ENCODE measurements at places on chromosomes 4 and X. TPM values are rescaled to one million over a fixed set of nuclear protein-coding genes. Genes with fewer than 3 reads are reported as not detected.

SSX4B gene
- total RNA-seq = 3.0 TPM

- H3K27ac ChIP-seq = no peak overlapping the region
- H3K27me3 ChIP-seq = 0 out of 3 replicates have a peak, but pooled peaks cover 2% of the 10 kb centered on the region
- H3K4me3 ChIP-seq = no peak overlapping the region
- no peaks in the 10 kb centered on the region for H3K36me3 ChIP-seq
These were observed 34.4 kb upstream of the ANXA3 start for GRCh38 chr4:78517050-78517652.

DTHD1 gene
- total RNA-seq = not detected

DNA sequence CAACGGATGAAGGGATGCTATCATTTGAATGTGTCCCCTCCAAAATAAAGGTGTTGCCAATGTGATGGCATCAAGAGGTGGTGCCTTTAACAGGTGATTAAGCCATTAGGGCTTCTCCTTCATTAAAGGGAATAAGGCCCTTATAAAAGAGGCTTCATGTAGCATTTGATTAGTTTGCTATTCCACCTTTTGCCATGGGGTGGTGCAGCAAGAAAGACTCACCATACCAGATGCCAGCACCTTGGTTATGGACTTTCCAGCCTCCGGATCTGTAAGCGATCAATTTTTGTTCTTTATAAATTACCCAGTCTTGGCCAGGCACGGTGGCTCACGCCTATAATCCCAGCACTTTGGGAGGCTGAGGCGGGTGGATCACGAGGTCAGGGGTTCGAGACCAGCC lies 7.9 kb upstream of the SLC25A43 start:
- no peak overlapping the region for H3K27ac ChIP-seq
- no peak overlapping the region for H3K4me3 ChIP-seq
- peak; percentile 30 for DNase-seq
- H3K4me1 ChIP-seq = no peaks in the 10 kb centered on the region
- no peaks in the 10 kb centered on the region for H3K27me3 ChIP-seq

DNA sequence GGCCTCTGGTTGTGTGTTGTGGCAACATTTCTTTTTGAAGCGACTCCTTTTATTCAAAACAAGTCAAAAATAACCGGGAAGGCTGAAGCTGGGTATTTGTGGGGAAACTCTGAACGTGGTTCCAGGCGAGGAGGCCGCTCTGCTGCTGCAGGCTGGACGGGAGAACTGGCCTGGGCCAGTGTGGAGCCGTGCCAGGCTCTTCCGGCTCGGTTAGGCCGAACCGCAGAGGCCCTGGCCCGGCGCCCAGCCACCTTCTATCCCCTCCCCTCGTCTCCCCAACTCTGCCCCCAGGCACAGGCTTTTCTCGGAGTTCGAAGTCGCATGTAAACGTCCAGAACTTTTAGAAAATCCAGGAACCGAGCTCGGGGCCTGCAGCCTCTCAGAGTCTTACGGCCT lies 2.4 kb upstream of the BCOR start:
- DNase-seq = no peak
- H3K27me3 ChIP-seq = no peaks in the 10 kb centered on the region
- peaks cover 41% of the 10 kb centered on the region for H3K4me1 ChIP-seq
- peak overlapping the region; percentile 34 for H3K4me3 ChIP-seq
- H3K27ac ChIP-seq = peak overlapping the region; percentile 95
- 0 out of 3 replicates have a peak, but pooled peaks cover 1% of the 10 kb centered on the region for H3K36me3 ChIP-seq

- no peak for DNase-seq
- H3K36me3 ChIP-seq = no peaks in the 10 kb centered on the region
- H3K27me3 ChIP-seq = no peaks in the 10 kb centered on the region
These were observed at the start of gene GRID2 for GRCh38 chr4:92303621-92304027. Gene GRID2 (plus strand): TSS chr4:92303966.

DNA sequence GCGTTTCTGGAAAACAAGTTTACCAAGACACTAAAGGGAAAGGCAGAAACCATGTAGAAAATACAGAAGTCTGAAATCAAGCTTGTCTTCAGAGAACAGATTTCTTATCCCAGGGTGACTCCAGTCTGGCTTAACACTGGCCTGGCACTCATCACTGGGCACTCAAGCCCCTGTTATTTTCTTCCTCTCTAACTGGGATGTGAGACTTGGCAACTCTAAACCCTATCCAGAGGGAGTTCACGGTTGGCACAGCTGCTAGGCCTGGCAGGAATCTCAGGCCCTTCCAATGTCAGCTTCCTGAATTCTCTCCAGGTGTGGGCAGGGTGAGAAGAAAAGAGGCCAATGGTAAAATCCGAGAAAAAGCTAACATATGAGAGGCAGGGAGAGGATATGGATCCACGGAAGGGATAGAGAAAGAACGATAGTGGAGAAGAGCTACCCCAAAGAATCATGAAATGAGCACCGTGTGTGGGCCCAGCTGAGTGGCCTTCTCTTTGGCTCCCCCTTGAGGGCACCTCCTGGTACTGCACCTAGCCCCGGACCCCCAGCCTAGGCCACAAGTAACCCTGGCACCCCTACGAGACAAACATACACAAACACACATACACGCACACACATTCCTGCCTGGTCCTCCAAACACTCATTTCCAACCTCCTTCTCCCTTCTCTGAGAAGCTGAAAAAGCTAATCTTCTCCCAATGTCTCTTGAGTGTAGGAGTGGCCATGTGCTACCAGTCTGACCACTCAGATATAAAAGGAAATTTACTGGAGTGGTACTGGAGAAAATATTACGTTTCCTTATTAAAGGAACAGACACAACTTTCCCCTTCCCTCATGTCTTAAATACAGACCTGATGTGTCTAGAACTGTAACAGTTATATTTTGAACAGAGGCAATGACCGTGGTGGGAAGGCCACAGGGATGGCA lies 16.6 kb upstream of the PTCHD1 start:
- no peak overlapping the region for H3K27ac ChIP-seq
- H3K4me3 ChIP-seq = no peak overlapping the region
- peak; percentile 68 for DNase-seq
- H3K27me3 ChIP-seq = no peaks in the 10 kb centered on the region

GRCh38 chr4:99405433-99406115 lies 29.6 kb downstream of the ADH7 start:
- H3K4me3 ChIP-seq = no peak overlapping the region
- peak; percentile 49 for DNase-seq
- H3K4me1 ChIP-seq = no peaks in the 10 kb centered on the region
- H3K27ac ChIP-seq = no peak overlapping the region

- no peak overlapping the region for H3K27ac ChIP-seq
- DNase-seq = no peak
- H3K4me3 ChIP-seq = no peak overlapping the region
- H3K36me3 ChIP-seq = no peaks in the 10 kb centered on the region
These were observed 1393.4 kb downstream of the STIM2 start for GRCh38 chr4:28254003-28254402.

DRD5 gene
- total RNA-seq = not detected

SPANXA2 gene
- not detected for total RNA-seq

- no peaks in the 10 kb centered on the region for H3K4me1 ChIP-seq
- DNase-seq = no peak
- H3K4me3 ChIP-seq = no peak overlapping the region
- H3K27me3 ChIP-seq = no peaks in the 10 kb centered on the region
These were observed 49.8 kb downstream of the DLG3 start for GRCh38 chrX:70494441-70494840.

DNA sequence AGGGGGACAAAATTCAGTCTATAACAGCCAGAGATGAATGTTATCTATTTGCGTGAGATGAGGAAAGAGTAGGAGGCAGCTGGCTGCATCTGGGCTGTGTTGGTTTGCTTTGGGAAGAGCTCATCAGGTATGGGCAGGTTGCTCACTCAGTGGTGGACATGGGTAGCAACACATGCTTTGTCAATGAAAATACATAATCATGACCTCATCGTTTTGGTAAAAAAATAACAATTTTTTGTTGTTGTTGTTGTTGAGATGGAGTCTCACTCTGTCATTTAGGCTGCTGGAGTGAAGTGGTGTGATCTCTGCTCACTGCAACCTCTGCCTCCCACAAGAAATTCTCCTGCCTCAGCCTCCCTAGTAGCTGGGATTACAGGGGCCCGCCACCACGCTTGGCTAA lies 16.3 kb upstream of the GLOD5 start:
- no peaks in the 10 kb centered on the region for H3K36me3 ChIP-seq
- no peaks in the 10 kb centered on the region for H3K27me3 ChIP-seq
- no peaks in the 10 kb centered on the region for H3K4me1 ChIP-seq
- H3K4me3 ChIP-seq = no peak overlapping the region
- H3K27ac ChIP-seq = no peak overlapping the region

- no peak for DNase-seq
- no peak overlapping the region for H3K27ac ChIP-seq
- H3K4me3 ChIP-seq = no peak overlapping the region
- H3K4me1 ChIP-seq = no peaks in the 10 kb centered on the region
These were observed 49.2 kb downstream of the CCKAR start for GRCh38 chr4:26441102-26441501.

HHIP gene
- not detected for total RNA-seq

DNA sequence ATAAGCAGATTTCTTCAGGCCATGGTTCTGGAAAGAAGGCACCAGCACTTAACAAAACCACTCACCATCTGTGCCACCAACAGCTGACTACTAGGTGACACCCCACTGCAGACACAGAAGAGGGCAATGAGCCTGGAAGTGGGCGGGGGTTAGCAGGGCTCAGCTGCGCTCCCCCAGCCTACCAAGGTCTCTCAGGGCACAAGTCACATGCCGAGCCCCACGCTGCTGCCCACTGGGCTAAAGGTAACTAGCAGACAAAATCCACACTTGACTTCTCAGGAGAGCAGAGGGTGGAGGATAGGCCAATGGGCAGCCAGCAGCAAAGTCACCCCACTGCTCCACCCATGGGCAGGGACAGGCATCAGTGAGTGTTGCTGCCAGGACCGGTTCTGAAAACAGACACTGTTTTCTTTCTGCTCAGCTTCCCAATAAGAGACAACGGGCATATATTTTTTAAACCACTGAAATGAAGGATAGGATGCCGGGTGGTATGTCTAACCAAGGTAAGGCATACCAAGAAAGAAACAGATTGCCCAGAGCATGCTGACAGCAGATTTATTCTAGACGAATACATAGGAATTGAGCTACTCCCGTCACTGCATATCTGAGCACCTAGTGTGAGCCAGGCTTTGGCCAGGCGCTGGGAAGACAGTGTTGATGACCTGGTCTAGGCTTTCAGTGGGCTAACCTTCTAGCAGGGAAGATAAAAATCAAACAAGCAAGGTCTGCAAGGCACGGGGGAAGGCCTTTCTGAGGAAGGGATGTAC lies 20.1 kb downstream of the ACSL1 start:
- no peak overlapping the region for H3K27ac ChIP-seq
- DNase-seq = no peak
- H3K27me3 ChIP-seq = no peaks in the 10 kb centered on the region
- no peak overlapping the region for H3K4me3 ChIP-seq
- no peaks in the 10 kb centered on the region for H3K36me3 ChIP-seq

- H3K4me1 ChIP-seq = no peaks in the 10 kb centered on the region
- no peak for DNase-seq
- no peaks in the 10 kb centered on the region for H3K36me3 ChIP-seq
- H3K4me3 ChIP-seq = no peak overlapping the region
- no peak overlapping the region for H3K27ac ChIP-seq
These were observed 2.8 kb upstream of the GRIA2 start for GRCh38 chr4:157217708-157218107.

GRCh38 chr4:170087163-170087700 lies 2.5 kb downstream of the AADAT start:
- H3K4me1 ChIP-seq = no peaks in the 10 kb centered on the region
- DNase-seq = no peak
- no peak overlapping the region for H3K27ac ChIP-seq
- no peaks in the 10 kb centered on the region for H3K27me3 ChIP-seq
- H3K4me3 ChIP-seq = no peak overlapping the region
- H3K36me3 ChIP-seq = no peaks in the 10 kb centered on the region

GRCh38 chr4:48134081-48134480 lies at the start of gene TXK:
Gene TXK (minus strand): TSS chr4:48134250. CDS start chr4:48134170, 80 bp downstream.
- peaks cover 43% of the 10 kb centered on the region for H3K36me3 ChIP-seq
- no peaks in the 10 kb centered on the region for H3K27me3 ChIP-seq
- no peak within 1 kb of the TSS for H3K27ac ChIP-seq
- DNase-seq = no peak

DNA sequence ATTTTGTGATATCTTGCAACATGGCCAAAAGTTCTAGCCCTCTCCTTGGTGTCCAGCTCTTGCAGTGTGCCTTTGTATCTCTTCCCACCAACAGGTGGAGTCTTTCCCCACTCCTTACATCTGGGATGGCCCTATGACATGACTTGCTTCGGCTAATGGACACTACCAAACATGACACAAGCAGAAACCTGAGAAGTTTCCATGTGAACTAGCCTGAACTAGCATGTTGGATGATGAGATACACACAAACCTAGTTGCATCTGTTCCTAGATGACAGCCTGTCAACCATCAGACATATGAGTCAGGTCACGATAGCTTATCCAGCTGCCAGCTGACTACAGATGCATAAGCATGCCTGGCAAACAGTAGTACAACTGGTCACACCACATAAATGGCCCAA lies 207.5 kb upstream of the FTHL17 start:
- peak; percentile 37 for DNase-seq
- H3K27ac ChIP-seq = no peak overlapping the region
- no peaks in the 10 kb centered on the region for H3K36me3 ChIP-seq
- no peaks in the 10 kb centered on the region for H3K27me3 ChIP-seq
- no peaks in the 10 kb centered on the region for H3K4me1 ChIP-seq
- H3K4me3 ChIP-seq = no peak overlapping the region

CTAG2 gene
- total RNA-seq = 36.0 TPM

- H3K36me3 ChIP-seq = no peaks in the 10 kb centered on the region
- H3K27me3 ChIP-seq = no peaks in the 10 kb centered on the region
- no peak for DNase-seq
- H3K27ac ChIP-seq = no peak overlapping the region
- no peak overlapping the region for H3K4me3 ChIP-seq
- peaks cover 16% of the 10 kb centered on the region for H3K4me1 ChIP-seq
These were observed 6.6 kb downstream of the ARL9 start for GRCh38 chr4:56512166-56512565.

EPGN gene
- not detected for total RNA-seq

GRCh38 chrX:107978707-107979307 lies 3.4 kb downstream of the TEX13B start:
- DNase-seq = peak; percentile 29
- no peaks in the 10 kb centered on the region for H3K36me3 ChIP-seq
- H3K4me3 ChIP-seq = no peak overlapping the region
- H3K27ac ChIP-seq = no peak overlapping the region
- H3K4me1 ChIP-seq = no peaks in the 10 kb centered on the region

GRCh38 chr4:140090215-140090731 lies 63.7 kb downstream of the MAML3 start:
- peaks cover 17% of the 10 kb centered on the region for H3K27me3 ChIP-seq
- no peaks in the 10 kb centered on the region for H3K36me3 ChIP-seq
- no peak overlapping the region for H3K27ac ChIP-seq
- H3K4me3 ChIP-seq = no peak overlapping the region

CITED1 gene
- 4.7 TPM for total RNA-seq

DNA sequence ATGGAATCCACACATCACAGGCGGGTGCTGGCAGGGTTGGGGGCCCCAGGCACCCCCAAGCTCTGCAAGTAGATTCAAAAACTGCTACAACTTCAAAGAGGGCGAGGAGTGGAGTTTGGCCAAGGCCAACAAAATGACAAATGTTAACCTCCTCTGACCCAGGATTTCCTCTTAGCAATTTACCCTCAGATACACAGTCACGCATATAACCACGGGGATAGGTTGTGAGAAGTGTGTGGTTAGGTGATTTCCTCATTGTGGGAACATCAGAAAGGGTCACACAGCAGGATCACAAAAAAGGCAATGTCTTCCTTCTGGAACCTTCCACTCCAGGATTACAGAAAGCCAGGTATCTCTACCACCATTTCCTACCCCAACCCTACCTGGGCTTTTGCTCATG lies 62.4 kb downstream of the C4orf50 start:
- H3K27ac ChIP-seq = no peak overlapping the region
- no peaks in the 10 kb centered on the region for H3K4me1 ChIP-seq
- DNase-seq = no peak
- no peaks in the 10 kb centered on the region for H3K36me3 ChIP-seq
- H3K4me3 ChIP-seq = no peak overlapping the region
- H3K27me3 ChIP-seq = peaks cover 61% of the 10 kb centered on the region

All from K562 (cell line).